ENCODE measurements at places on chromosomes 5 and 9. TPM values are rescaled to one million over a fixed set of nuclear protein-coding genes. Genes with fewer than 3 reads are reported as not detected.

DNA sequence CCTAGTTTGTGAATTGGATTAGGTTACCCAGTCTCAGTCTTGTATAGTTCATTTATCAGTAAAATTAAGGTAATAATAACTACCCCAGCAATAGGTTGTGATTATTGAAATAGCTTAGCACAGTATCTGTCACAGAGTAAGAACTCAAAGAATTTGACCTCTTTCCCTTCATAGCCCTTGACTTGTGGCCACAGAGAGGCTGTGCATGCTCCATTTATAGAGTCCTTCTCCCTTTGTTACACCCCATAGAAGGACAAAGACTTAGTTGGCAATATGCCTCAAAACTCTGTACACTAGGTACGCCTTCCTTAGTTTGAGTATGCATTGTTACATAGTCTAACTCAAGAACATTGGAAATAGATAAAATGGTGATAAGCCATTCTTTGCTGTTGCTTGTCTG is 257.2 kb downstream of the KCTD16 start:
- no peak for DNase-seq

- no peak for DNase-seq
Measured at GRCh38 chr5:122375801-122376200, 63.8 kb downstream of the SNCAIP start.

Gene PRLR
- polyA plus RNA-seq = not detected

- DNase-seq = no peak
Measured at GRCh38 chr5:143204474-143205246, 198.8 kb downstream of the NR3C1 start.

DNA sequence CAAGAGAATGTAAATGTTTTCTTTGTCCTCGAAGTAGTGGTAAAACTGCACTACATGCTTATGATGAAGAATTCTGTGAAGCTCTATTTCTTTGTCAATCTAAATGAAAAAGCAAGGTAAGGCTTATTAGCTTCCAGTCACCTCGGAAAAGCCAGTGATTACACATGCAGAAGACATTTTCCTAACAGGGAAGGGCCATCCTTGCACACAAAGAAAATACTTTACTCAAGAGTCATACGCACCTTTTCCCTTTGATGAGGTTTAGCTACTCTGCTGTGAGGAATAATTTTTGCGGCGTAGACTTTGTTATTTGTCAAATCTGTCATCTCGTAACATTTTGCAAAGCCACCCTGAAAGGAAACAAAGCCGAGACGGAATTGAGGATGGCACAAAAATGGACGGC is 1.1 kb downstream of the PLK2 start:
- DNase-seq = no peak

Gene LCN15
- polyA plus RNA-seq = not detected

- DNase-seq = no peak
Measured at GRCh38 chr9:16303506-16303905, 567.0 kb downstream of the BNC2 start.

GRCh38 chr9:101232405-101232977 is 152.3 kb downstream of the BAAT start:
- no peak for DNase-seq

Gene ERCC6L2
- 20.2 TPM for polyA plus RNA-seq

- no peak for DNase-seq
Measured at GRCh38 chr5:10528827-10529226, 35.0 kb upstream of the ANKRD33B start.

Gene SLC31A2
- 6.9 TPM for polyA plus RNA-seq

- no peak for DNase-seq
Measured at GRCh38 chr5:44637916-44638869, 170.6 kb upstream of the MRPS30 start.

Gene NCS1
- not detected for polyA plus RNA-seq

DNA sequence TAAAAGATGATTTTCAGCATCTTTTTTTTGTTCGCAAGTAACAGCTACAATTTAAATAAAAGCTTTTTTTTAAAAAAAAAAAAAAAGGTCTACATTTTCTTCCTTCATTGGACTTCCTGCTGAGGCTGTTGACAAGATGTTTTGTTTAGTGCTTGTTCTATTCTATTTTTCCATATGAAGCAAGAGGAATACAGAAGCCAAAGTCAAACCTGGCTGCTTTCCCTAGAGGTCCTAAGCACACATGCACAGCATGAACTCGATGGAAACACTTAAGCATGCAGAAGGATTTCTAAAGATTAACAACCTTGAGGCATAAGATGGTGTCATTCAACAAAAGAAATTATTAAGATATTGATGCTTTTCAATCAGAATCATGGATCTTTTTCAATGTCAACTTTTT is 105.1 kb downstream of the ADCY2 start:
- DNase-seq = no peak

Gene ARSB
- polyA plus RNA-seq = 5.0 TPM

Gene GLRA1
- polyA plus RNA-seq = not detected

Measured in CD4-positive, alpha-beta memory T cell (primary cell).